SHP77 (cell line): ENCODE measurements at places on chromosomes 2 and 18.

DNA sequence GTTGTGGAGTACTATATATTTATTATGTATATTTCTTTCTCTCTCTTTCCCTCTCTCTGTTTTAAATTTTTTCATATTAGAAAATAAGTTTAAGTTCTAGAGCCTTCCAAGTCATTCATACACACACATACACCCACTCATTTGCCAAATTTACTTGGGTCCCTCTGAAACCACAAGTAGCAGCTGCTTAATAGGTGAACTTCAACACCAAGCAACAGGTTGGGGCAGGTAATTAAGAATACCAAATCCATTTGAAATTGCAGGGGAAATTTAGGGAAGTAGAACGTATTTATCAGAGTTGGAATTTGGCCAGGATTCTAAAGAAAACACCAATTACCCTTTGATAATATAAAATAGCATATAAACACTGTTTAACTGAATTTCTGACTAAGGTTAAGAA lies 75.0 kb upstream of the RBBP8 start:
- no peak for DNase-seq

DNA sequence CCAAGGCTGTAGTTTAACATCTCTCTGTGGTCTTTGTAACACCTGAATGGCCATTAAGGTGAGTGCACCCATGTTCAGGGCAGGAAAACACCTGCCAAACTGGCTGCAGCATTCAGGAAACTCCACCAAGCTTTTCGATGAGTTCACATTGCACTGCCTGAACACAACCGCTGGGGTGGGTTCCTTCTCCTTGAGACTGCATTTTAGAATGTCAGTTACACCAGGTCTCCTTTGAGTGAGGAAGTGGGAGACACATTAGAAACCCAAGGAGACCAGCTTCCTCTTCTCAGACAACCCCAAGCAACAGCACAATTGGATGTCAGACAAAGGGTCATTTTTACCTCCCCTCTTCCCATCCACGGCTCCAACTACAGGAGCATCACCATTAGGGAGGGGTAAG lies 35.2 kb downstream of the CYRIA start:
- no peak for DNase-seq

DNA sequence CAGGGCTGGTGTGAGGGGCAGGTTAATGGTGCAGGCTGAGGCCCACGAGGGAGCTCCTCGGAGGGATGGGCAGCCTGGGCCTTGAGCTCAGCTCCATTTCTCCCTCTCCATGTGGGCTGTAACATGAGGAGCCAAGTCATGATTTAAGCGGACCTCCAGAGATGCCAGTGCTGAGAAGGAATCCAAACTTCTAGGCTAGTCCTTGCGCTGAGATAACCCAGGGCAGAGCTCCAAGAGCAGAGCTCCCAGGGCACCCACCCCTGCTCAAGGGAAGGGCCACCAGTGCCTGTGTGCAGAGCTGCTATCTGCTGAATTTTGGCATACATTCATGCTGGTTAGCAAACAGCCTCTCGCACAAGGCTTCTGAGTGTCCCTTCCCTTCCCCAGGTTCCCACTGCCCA lies 95.1 kb downstream of the MRO start:
- DNase-seq = no peak

DNA sequence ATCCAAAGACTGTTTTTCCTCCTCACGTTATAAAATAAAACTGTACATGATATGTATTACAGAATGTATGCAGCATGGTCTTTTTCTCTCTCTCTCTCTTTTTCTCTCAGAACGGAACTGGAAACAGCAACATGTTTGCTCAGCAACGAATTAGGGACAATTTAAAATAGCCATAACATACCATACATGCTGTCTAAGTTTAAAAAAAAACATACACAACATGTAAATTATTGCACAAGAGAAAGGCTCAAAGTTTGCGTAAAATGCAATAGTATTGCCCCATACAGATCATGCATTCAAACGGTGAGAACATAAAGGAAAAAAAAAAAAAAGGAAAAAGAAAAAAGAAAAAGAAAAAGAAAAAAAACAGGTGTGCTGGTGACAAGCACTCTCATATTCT lies 93.6 kb downstream of the BCL11A start:
- no peak for DNase-seq

DNA sequence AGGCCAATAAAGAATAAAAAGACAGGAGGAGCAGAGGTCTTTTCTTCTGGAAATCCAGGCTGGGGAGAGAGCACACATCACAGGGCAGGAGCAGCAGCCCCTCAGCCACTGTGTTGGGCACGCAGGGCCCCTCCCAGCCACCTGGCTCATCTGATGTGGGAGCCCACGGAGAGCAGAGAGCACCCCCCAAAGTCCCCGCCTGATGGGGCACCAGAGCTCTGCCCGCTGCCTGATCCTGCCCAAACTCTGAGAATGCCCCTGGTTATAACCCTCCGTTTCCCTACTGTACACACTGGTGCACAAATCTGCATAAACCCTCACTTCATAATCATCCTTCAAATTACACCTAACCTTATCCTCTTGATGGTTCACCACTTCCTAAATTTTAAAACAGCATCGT lies 111.3 kb downstream of the HDAC4 start:
- DNase-seq = no peak

GRCh38 chr2:175887776-175888175 lies 114.3 kb downstream of the LNPK start:
- DNase-seq = no peak

DNA sequence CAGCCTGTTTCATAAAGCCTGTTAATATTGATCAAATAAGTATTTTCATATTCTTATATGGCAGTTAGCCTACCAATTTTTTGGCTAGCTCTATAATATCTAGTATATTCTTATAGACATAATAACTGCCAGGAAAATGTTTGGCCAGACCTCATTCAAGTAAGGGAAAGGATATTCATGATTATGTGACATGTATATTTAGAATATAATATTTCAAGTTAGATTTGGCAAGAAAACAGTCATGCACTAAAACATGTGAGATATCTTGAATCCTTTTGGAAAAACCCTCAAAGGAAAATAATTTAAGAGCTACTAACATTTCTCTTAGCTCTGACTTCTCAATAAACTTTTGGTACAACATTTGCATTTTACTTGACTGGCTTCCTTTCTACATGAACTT lies 694.1 kb downstream of the PLCL1 start:
- no peak for DNase-seq

GRCh38 chr2:44802777-44803424 lies 138.6 kb upstream of the SIX3 start:
- DNase-seq = no peak

GRCh38 chr2:25620077-25620476 lies 53.3 kb downstream of the DTNB start:
- no peak for DNase-seq

GRCh38 chr18:72206814-72207213 lies 337.3 kb downstream of the CBLN2 start:
- DNase-seq = no peak

DNA sequence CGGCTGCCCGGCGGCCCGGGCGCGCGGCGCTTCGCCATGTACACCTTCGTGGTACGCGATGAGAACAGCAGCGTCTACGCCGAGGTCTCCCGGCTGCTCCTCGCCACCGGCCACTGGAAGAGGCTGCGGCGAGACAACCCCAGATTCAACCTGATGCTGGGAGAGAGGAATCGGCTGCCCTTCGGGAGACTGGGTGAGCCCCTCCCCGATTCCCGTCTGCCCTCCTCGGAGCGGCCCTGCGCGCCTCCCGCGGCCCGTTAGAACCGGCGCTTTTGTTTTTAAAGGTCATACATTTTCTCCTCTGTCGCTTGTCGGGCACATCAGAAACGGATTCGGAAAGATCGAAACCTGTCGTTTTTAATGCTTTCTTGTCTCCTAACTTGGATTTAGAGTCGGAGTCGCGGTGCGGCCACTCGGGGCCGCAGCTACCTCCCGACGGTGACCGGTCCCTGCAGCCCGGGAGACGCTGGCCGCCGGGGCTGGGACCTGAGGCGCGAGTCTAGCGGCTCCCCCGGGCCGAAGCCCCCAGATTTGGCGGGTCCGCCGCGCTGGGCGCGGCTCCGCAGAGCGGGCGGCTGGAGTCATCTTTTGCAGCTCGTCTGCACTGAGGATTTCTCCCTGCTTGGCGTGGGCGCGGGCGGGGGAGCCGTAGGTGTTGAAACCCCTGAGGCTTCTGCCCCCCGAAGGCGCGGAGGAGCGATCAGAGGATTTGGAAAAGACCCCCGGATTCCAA lies 519 bp downstream of the TTL start:
- peak; percentile 15 for DNase-seq

DNA sequence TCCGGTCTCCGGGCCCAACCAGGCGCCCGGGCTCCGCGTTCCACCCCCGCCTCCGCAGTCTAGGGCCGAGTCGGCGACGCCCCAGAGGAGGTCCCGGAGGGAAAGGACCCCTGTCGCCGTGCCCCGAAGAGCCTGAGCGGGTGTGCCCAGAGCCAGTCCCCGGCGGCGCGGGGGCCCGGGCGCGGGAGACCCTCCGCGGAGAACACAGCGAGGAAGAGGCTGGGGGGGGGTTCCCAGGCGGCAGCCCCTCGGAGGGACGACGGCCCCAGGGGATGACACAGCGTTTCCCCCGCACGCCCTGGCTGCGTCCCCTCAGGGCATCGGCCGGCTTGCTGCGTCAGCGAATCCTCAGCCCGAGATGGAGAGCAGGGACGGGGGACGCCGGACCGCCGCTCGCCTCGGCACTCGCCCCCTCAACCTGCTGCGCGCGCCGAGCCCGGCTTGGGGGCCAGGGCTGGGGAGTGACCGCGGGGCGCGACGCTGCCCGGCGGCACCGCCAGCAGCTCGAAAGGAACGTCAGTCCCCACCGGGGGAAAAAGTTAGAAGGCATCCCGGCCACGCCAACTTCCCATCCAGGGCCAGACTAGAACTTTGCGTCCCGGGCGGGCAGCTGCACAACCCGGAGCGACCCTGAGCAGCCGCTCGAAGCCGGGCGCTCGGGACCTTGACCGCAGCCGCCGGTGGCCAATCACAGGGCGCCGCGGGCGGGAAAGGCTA lies 711 bp downstream of the SFXN5 start:
- DNase-seq = no peak

DNA sequence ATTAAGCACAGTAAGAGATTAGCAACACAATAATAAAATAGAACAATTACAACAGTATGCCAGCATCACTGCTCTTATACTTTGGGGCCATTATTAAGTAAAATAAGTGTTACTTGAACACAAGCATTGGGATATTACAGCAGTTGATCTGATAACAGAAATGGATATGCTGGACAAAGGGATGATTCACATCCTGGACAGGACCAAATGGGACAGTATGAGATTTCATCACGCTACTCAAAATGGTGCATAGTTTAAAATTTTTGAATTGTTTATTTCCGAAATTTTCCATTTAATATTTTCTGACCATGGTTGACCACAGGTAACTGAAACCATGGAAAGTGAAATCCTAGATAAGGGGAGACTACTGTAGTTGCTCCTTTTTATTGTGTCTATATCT lies 138.2 kb downstream of the UBR3 start:
- DNase-seq = no peak

GRCh38 chr2:198293281-198293680 lies 488.9 kb downstream of the PLCL1 start:
- no peak for DNase-seq

GRCh38 chr2:69026026-69026425 lies 13.0 kb downstream of the ANTXR1 start:
- DNase-seq = peak; percentile 45

DNA sequence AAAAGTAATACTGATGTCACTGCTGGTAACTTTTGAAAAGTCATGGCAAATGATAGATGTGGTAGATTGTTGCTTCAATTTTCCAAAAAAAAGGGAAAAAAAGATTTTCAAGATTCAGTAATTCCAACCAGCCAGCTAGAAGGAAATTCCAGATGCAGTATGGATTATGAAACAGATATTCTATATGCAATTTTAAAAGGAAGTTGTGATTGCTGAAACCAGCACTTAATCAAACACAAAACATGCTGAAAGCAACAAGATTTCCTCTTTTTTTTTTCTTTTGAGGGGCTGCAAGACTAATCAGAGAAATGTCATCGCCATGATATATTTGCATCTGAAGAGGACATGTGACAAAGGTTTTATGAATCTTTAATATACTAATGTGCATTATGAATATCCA lies 5.1 kb upstream of the HNMT start:
- DNase-seq = no peak

GRCh38 chr2:96883306-96883705 lies 13.4 kb upstream of the SEMA4C start:
- DNase-seq = no peak

- peak; percentile 54 for DNase-seq
Observed at GRCh38 chr2:206693399-206694137, 24.6 kb downstream of the DYTN start.

DNA sequence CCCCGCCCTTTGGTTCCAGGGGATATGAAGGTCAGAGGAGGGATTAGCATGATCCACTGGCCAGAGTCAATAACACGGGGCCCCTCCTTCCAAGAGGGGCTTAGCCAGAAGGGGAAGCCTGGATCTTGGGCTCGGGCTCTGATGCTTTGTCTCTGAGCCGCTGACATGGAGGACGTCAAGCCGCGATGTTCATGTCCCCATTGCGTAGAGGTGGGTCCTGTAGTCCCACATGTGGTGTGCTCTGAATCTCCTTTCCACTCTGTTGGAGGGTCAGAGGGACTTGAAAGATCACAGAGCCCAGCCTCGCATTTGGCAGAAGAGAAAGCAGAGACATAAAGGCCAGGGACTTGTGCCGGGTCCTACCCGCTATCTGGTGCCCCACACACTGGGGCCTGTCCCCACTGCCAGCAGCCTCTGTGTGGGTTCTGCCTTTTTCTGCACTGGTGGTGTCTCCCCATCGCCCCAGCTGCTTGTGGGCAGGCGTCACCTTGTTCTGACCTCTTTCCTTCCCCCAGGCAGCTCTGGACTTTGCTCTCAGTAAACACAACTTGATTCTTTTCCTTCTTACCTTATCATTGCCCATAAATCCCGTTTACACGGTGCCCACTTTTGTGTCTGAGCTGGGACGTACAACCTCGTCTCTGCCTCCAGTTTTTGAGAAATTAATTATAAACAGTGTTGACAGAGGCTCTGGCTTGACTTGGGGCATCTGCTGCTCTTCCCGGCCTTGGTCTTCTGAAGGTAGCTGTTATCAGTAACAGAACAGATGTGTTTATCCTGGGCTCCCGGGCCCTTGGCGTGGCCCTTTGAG lies 48.8 kb downstream of the SH3BP4 start:
- DNase-seq = no peak

DNA sequence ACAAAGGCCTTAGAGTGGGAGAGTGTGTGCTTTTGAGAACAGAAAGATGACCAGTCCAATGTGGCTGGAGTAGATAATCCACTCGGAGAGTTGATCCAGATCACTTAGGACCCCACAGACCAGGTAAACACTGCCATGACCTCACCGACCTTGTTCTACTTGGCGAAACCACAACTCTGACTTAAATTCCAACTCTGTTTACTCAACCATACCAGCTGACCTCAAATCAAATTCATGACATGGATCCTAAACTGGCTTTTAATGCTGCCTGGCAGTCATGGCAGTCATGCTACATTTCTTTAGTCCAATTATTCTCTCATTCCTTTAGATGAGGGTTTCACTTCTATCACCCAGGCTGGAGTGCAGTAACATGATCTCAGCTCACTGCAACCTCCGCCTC lies 347.1 kb upstream of the FAM98A start:
- DNase-seq = no peak
